ENCODE measurements at places on chromosomes 2 and 18. TPM values are rescaled to one million over a fixed set of nuclear protein-coding genes. Genes with fewer than 3 reads are reported as not detected.

GRCh38 chr2:150531591-150531990 lies 44.1 kb upstream of the RND3 start:
- ATAC-seq, result no peak

- ATAC-seq, result no peak
These were observed 14.9 kb upstream of the FTCDNL1 start for GRCh38 chr2:199865905-199866304.

GRCh38 chr2:27070653-27071276 lies 689 bp downstream of the OST4 start:
- ATAC-seq, result no peak

GRCh38 chr2:9768388-9768787 lies 74.9 kb upstream of the TAF1B start:
- ATAC-seq, result no peak

DNA sequence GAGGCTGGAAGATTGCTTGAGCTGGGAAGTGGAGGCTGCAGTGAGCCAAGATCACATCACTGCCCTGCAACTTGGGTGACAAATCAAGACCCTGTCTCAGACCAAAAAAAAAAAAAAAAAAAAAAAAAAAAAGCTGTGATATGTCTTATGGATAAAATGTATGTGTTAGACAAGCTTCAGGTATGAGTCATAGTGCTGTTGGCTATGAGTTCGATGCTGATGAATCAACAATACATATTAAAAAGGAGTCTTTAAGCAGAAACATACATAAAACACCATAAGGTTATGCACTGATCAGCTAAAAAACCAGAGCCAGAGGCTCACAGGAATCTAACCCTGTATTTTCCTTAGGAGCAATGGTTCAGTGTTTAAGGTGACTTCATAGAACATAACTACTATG lies 332.3 kb downstream of the NCKAP5 start:
- no peak for ATAC-seq

DNA sequence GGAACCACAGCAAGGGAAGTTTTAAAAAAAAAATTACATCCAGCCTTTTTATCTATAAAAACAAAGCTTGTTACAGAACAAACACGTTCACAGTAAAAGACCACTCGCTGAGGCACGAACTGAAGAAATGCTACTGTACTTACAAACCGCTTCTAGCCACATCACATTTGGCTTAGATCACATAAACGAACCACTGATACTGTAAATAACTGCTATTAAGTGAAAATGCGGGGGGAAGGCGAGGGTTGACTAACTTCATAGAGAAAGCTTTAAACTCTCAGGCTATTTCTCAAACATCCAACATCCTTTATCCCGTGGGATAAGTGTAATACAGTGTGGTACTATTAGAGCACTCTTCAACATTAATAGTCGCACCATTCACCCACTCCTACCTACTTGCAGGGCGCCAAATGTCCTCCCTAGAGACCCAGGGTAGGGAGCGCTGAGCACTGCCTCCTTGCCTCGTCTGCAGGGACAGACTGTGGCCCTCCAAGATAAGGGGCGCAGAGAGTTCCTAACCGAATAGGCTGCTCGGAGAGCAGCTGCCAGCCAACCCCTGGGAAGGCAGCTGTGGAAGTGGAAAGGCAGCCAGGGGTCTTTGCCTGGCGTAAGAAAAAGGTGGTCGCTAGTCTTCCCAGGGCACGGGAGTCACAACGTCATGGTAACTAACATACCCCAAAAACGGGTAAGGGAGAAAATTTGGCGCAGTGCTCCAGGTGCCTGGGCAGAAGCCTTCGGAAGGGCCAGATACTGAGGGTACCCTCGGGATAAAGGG lies 854 bp downstream of the GPR155 start:
- ATAC-seq, result peak; percentile 3

- ATAC-seq, result peak; percentile 55
These were observed 137.6 kb downstream of the COPS8 start for GRCh38 chr2:237223201-237223861.

GRCh38 chr2:104685591-104685990 lies 168.3 kb upstream of the POU3F3 start:
- ATAC-seq, result no peak

- ATAC-seq, result no peak
These were observed 69.8 kb downstream of the BABAM2 start for GRCh38 chr2:27960237-27960912.

- no peak for ATAC-seq
These were observed 206.0 kb downstream of the FHOD3 start for GRCh38 chr18:36503477-36503876.

GRCh38 chr2:88201811-88202169 lies 31.6 kb downstream of the THNSL2 start:
- ATAC-seq, result no peak

GRCh38 chr18:63097178-63097577 lies 222.4 kb downstream of the BCL2 start:
- no peak for ATAC-seq

DNA sequence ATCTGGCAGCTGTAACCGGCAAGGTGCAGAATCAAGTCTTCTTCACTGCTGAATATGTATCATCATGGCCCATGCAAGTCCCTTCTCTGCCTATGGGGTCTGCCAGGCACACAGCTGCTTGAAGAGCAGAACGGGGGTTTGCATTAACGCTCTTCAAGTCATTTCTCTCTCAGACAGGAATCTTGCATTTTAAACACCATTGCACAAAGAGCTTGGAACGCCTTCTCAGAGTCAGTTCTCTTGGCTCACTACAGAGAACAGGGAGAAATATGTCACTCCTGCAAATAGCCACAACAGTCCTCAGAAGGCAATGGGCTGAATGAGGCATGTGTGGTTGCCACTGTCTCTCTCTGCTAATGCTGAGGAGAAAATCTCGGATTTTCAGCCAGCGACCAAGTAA lies 2173.5 kb upstream of the PIK3C3 start:
- no peak for ATAC-seq

DNA sequence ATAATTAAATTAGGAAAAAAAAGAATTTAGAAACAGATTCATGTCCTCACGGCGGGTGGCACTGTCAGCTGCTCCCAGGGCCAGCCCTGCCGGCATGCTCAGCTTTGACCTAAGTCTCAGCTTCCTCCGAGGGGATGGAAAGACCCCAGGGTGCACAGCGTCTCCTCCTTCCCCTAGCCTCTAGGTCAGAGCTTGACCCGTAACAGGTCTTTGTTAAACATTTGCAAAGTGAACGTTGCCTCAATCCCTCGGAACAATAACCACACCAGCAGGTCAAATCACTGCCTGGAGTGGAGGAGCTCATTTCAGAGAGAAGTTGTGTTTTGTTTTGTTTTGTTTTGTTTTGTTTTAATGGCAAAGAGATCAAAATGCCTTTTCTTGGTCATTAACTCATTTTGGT lies 171.3 kb downstream of the TMEM18 start:
- no peak for ATAC-seq

DNA sequence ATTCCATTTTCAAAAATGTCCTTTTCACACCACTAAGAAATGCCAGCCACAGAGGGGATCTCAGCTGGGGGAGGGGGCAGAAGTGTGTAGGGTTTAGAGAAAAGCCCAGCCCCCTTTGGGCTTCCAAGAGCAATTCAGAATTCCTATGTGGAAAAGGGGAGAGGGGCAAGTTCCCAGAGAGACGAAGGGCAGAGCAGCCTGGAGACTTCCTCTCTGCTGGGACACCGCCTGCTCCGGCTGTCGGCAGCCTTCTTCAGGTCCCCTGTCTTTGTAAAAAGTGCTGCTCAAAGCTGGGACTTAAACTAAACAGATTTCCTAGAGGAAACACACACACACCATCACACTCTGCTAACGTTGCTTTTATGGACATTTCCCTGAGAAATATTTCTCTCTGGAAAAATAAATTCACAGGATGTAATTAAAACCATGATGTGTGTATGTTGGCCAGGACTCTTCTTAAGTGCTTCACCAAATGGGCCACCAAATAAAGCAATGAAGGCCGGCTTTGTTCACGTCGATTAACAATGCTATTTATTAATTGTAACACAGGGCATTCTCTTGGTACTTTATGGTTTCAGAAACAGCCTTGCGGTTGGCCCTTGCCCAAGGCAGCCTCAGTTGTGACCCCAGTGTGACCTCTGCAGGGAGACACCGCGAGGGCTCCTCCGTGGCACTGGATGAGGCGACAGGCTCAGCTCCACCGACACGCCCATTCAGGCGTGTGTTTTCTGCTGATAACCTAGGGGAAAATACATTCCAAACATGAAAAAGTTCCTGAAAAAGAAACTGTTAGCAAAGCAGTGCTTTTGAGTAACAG lies 5.6 kb upstream of the ASB1 start:
- ATAC-seq, result no peak

- ATAC-seq, result no peak
These were observed 588 bp downstream of the TMEM214 start for GRCh38 chr2:27033253-27033852.

DNA sequence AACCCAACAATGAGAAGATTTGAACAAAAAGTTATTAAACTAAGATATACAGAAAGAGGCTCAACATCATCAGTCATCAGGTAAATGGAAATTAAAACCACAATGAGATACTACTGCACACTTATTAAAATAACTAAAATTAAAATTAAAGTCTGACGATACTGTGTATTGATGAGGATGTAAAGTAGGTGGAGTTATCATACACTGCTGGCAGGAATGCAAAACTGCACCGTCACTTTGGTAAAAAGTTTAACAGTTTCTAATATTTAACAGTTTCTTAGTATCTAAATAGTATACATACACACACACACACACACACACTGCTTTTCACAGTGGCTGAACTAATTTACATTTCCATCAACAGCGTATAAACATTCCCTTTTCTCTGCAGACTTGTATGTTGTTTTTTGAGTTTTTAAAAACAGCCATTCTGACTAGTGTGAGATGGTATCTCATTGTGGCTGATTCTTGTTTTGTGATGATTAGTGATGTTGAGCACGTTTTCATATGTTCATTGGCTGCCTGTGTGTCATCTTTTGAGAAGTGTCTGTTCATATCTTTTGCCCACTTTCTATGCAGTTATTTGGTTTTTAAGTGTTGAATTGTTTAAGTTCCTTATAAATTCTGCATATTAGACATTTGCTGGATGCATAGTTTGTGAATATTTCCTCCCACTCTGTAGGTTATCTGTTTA lies 726.9 kb upstream of the CHAC2 start:
- ATAC-seq, result no peak

The AOX1 gene
- total RNA-seq, result 62.8 TPM

The RAMP1 gene
- total RNA-seq, result 260 TPM

The KIAA2012 gene
- total RNA-seq, result not detected

The GKN2 gene
- not detected for total RNA-seq

The GFPT1 gene
- 28.3 TPM for total RNA-seq

The TSGA10 gene
- 2.2 TPM for total RNA-seq

The FBLN7 gene
- total RNA-seq, result 1.1 TPM

Data from gastroesophageal sphincter (tissue), 4 donors.